ENCODE measurements at places on chromosomes 13 and 19. TPM values are rescaled to one million over a fixed set of nuclear protein-coding genes. Genes with fewer than 3 reads are reported as not detected.

The SHC2 gene
- 9.0 TPM for total RNA-seq

The BORCS8 gene
- 13.3 TPM for total RNA-seq

The RGS9BP gene
- total RNA-seq, result not detected

The FUZ gene
- total RNA-seq, result not detected

DNA sequence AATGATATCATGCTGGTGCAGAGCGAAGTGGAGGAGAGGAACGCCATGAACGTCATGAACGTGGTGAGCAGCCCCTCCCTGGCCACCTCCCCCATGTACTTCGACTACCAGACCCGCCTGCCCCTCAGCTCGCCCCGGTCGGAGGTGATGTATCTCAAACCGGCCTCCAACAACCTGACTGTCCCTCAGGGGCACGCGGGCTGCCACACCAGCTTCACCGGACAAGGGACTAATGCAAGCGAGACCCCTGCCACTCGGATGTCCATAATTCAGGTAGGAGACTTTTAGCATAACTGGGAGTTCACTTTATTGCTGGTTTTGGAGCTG, 3.3 kb downstream of the PCDH17 start:
- no peak for DNase-seq

DNA sequence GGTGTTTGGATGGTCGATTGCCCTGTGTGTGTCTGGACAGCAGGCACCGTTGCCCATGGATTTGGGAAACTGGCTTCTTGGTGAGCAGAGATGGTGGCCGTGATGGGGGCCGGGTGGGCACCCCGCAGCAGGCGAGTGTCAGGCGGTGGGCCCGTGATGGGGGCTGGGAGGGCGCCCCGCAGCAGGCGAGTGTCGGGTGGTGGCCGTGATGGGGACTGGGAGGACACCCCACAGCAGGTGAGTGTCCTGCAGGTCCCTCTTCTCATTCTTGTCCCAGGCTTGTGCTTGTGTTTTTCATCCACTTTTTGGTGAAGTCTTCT, 86.5 kb downstream of the KDM4B start:
- no peak for DNase-seq

DNA sequence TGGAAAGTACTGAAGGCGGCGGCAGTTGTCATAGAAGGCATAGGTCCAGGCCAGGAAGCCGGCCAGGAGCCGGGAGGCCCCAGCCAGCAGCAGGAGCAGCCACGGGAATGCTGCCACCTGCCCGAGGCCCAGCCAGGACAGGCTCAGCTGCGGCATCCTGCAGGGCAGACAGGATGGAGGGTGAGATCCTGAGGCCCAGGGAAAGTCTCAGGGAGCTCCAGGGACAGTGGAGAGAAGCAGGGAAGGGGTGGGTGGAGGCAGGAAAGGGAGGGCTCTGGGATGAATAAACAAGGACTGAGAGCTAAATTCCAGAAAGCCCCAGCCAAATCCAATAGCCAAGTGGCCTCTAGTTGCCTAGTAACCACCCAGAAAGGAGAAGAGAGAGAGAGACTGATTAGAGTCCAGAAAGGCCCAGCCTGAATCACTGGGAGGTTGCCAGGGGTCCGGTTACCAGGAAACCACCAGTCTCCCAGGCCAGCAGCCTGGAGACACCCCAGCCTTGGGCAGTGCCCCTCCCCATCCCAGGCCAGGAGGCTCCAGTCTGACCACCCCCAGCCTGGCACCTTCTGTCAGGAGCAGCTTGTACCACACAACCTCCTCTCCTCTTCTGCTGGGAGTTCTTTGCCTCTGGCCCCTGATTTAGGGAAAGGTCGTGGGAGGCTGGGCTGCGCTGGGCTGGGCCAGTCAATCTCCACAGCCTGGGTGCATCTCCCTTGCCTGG, 7.5 kb upstream of the OR10H5 start:
- DNase-seq, result peak; percentile 45

DNA sequence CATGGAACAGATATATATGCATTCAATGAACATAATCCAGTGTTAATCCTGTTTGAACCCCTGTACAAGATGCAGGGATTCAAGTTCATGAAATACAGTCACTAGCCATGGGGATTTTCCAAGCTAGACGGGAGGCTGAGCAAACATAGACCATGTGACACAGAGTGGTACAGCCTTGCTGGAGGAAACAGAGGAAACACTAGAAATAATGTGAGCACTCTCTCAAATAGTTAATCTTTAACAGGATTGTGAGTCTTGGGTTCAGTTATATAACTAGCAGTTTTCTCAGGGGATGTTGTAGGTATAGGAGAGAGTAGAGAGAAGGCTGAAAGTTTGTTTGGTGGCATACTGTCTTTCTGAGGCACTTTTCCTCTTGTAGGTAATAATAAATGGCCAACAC, 13.9 kb upstream of the LGALS16 start:
- DNase-seq, result peak; percentile 51

GRCh38 chr19:43290568-43291359, 21.4 kb upstream of the PSG9 start:
- no peak for DNase-seq

- peak; percentile 64 for DNase-seq
These were observed 3.3 kb downstream of the BCAM start for GRCh38 chr19:44812142-44812718.
